ENCODE measurements at places on chromosomes 7 and 10. TPM values are rescaled to one million over a fixed set of nuclear protein-coding genes. Genes with fewer than 3 reads are reported as not detected.

Gene VENTX
- total RNA-seq = not detected

Gene GSDME
- 25.0 TPM for total RNA-seq

Gene TMEM176B
- 0.26 TPM for total RNA-seq

Gene FLNC
- 364 TPM for total RNA-seq

Gene ITGB8
- total RNA-seq = 11.1 TPM

Gene UCMA
- total RNA-seq = not detected

Gene TEX36
- not detected for total RNA-seq

Gene GPNMB
- 0.91 TPM for total RNA-seq

Gene GTF2IRD2
- total RNA-seq = 5.3 TPM

Gene STEAP1B
- 1.1 TPM for total RNA-seq

Gene ANK3
- total RNA-seq = 21.1 TPM

Gene SFTPA1
- not detected for total RNA-seq

Gene RALA
- total RNA-seq = 68.6 TPM

Gene RET
- total RNA-seq = 0.79 TPM

Gene RTKN2
- total RNA-seq = 8.4 TPM

Gene COPG2
- 20.6 TPM for total RNA-seq

Gene C10orf62
- not detected for total RNA-seq

DNA sequence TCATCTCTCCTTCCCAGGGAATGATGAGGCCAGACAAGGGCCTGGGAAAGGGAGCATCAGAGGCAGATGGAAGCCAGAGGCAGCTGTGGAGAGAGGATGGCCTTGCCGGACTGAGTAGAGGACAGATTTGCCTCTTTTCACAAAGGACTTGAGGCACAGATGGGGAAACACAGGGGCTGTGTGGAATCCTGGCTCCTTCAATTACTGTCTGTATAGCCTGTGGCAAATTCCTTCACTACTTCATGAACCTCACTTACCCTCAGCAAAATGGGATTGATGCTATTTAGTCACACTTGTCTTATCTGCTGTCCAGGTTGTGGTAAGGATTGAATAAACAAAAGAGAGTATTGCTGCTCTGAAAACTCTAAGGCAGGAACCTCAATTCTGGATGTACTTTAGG lies 40.3 kb downstream of the SLC25A28 start:
- no peaks in the 10 kb centered on the region for H3K36me3 ChIP-seq
- H3K4me3 ChIP-seq = no peak overlapping the region
- H3K27ac ChIP-seq = no peak overlapping the region
- H3K4me1 ChIP-seq = no peaks in the 10 kb centered on the region
- no peak for DNase-seq
- H3K27me3 ChIP-seq = peaks cover 10% of the 10 kb centered on the region

DNA sequence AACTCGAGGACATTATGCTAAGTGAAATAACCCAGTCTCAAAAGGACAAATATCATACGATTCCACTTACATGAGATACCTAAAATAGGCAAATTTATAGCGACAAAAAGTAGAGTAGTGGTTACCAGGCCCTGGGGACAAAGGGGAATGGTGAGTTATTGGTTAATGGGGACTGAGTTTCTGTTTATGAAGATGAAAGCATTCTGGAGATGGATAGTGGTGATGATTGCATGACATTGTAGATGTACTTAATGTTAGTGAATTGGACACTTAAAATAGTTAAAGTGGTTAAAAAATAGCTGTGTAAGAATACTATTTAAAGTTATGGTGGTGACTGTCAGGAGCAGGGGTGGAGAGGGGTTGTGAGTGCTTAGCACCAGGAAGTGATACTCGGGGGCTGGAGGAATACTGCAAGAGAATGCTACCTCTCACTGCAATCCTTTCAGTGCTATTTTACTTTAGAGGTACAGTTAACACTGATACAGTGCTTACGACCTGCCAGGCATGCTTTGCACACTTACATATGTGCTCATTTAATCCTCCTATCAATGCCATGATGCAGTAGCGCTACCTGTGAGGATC lies 16.7 kb upstream of the TEX36 start:
- DNase-seq = no peak
- H3K4me1 ChIP-seq = no peaks in the 10 kb centered on the region
- no peak overlapping the region for H3K27ac ChIP-seq
- H3K36me3 ChIP-seq = no peaks in the 10 kb centered on the region
- no peak overlapping the region for H3K4me3 ChIP-seq

- no peak for DNase-seq
- H3K27ac ChIP-seq = no peak overlapping the region
- H3K36me3 ChIP-seq = no peaks in the 10 kb centered on the region
- H3K27me3 ChIP-seq = no peaks in the 10 kb centered on the region
- no peaks in the 10 kb centered on the region for H3K4me1 ChIP-seq
- no peak overlapping the region for H3K4me3 ChIP-seq
Measured at GRCh38 chr10:129771024-129771423, 193.1 kb downstream of the EBF3 start.

DNA sequence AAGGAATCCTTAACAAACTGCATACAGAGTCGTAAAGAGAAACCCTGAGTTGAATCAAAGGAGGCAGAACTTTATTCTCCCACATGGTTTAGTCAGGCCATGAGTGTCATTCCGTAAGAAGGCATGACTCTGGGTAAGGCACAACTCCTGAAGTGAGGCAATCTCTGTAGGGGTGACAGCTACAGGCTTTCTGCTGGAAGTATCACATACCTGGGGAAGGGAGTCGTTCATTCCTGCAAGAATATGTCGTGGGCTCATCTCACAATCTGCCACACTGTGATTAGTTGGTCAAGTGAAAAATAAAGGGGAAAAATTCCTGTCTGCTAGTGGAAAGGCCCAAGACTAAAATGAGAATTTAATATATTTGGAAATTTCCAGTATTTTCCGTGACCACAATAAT lies 392.6 kb downstream of the POM121L12 start:
- H3K27me3 ChIP-seq = no peaks in the 10 kb centered on the region
- no peaks in the 10 kb centered on the region for H3K36me3 ChIP-seq
- H3K27ac ChIP-seq = no peak overlapping the region
- H3K4me1 ChIP-seq = no peaks in the 10 kb centered on the region
- H3K4me3 ChIP-seq = no peak overlapping the region

- no peak for DNase-seq
- no peak overlapping the region for H3K27ac ChIP-seq
- H3K27me3 ChIP-seq = peaks cover 22% of the 10 kb centered on the region
- H3K4me3 ChIP-seq = no peak overlapping the region
- H3K4me1 ChIP-seq = no peaks in the 10 kb centered on the region
Measured at GRCh38 chr10:97134110-97134509, 51.6 kb downstream of the SLIT1 start.

DNA sequence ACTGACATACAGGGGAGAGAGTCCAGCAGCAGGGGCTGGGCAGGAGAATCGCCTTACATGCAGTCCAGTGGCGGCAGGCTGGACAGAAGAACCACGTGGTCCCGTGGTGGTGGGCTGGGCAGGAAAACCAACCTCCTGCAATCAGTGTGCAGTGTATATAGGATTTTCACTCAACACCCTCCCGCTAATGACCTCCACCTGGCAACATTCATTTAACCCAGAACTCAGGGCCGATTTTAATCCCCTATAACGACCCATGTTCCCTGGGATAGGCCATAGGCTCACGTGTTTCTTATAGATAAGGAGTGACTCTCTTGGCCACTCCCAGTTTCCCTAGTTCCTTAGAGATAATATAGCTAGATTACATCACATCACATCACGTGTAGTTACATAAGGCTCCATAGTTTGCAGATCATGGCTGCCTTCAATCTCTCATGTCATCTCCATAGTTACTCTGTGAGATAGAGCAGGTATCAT lies 19.4 kb downstream of the MTURN start:
- no peaks in the 10 kb centered on the region for H3K4me1 ChIP-seq
- H3K36me3 ChIP-seq = peaks cover 3% of the 10 kb centered on the region
- DNase-seq = no peak
- no peak overlapping the region for H3K4me3 ChIP-seq
- no peak overlapping the region for H3K27ac ChIP-seq
- H3K27me3 ChIP-seq = no peaks in the 10 kb centered on the region

DNA sequence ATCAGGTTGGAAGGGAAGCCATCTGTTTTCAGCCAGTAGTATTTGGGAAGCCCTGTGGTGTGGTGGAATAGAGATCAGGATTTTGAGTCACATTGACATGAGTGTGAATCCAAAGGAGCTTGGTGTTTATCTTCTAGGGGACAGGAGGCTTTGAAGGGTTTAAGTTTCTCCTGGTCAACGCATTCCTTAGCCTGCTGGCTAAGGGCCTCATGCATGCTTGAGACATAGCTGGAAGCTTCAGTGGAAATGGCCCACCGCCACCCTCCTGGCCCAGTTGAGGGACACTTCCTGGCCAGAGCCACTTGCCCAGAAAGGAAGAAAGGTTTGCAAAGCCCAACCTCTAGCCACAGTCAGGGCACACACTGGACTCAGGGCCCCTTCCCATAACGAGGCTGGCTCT lies 70.9 kb downstream of the CDK1 start:
- H3K36me3 ChIP-seq = no peaks in the 10 kb centered on the region
- no peak overlapping the region for H3K4me3 ChIP-seq
- peaks cover 10% of the 10 kb centered on the region for H3K4me1 ChIP-seq
- H3K27me3 ChIP-seq = no peaks in the 10 kb centered on the region
- H3K27ac ChIP-seq = no peak overlapping the region

DNA sequence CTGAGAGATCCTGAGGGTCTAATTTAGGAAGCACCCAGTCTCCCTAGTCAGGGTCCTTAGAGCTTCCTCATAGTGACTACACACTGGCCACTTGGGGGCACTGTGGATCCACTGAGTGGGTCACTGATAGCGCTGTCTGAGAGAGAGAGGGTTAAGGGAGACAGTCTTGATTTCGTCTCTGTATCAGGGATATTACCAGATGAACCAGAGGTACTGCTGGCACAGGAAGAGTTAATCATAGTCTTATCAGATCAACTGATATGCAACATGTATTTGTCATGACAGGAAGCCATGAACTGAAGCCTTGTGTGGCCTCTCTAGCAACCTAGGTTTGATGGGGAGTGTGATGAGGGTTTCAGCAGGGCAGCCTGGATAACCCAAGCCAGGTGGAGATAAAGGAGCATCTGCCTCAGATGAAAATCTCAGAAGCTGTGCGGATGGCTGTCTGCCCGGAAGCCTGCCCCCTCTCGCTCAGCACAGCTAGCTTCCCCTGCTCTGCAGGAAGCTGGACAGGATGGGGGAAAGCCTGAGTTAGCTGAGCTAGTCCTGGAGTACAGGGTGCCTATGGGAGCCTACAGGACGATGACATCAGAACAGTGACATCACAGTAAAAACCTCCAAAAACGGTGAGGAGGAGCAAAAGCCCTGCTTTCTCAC lies 214.0 kb upstream of the PRSS1 start:
- peaks cover 23% of the 10 kb centered on the region for H3K4me1 ChIP-seq
- H3K36me3 ChIP-seq = no peaks in the 10 kb centered on the region
- peak overlapping the region; percentile 15 for H3K27ac ChIP-seq
- H3K27me3 ChIP-seq = no peaks in the 10 kb centered on the region
- peak overlapping the region; percentile 14 for H3K4me3 ChIP-seq

- H3K36me3 ChIP-seq = no peaks in the 10 kb centered on the region
- no peaks in the 10 kb centered on the region for H3K27me3 ChIP-seq
- no peaks in the 10 kb centered on the region for H3K4me1 ChIP-seq
Measured at GRCh38 chr7:98024075-98024474, 34.1 kb upstream of the OCM2 start.

- H3K36me3 ChIP-seq = no peaks in the 10 kb centered on the region
- no peak for DNase-seq
- H3K27me3 ChIP-seq = no peaks in the 10 kb centered on the region
- no peak overlapping the region for H3K27ac ChIP-seq
- no peak overlapping the region for H3K4me3 ChIP-seq
- H3K4me1 ChIP-seq = no peaks in the 10 kb centered on the region
Measured at GRCh38 chr10:111116211-111116610, 39.4 kb downstream of the ADRA2A start.

- H3K27ac ChIP-seq = no peak overlapping the region
- DNase-seq = no peak
- peaks cover 11% of the 10 kb centered on the region for H3K4me1 ChIP-seq
- H3K4me3 ChIP-seq = no peak overlapping the region
Measured at GRCh38 chr7:102155821-102156441, 130.7 kb upstream of the SH2B2 start.

- no peaks in the 10 kb centered on the region for H3K27me3 ChIP-seq
- peaks cover 9% of the 10 kb centered on the region for H3K36me3 ChIP-seq
- DNase-seq = peak; percentile 67
- H3K27ac ChIP-seq = peak within 1 kb of the TSS; percentile 81
- H3K4me3 ChIP-seq = peak within 1 kb of the TSS; percentile 75
- peaks cover 16% of the 10 kb centered on the region for H3K4me1 ChIP-seq
Measured at GRCh38 chr7:93921607-93922566, at the start of gene GNG11. GNG11 (plus strand) TSS chr7:93921735; CDS start chr7:93922138, 403 bp downstream.

- no peak overlapping the region for H3K27ac ChIP-seq
- H3K36me3 ChIP-seq = no peaks in the 10 kb centered on the region
- no peak overlapping the region for H3K4me3 ChIP-seq
- H3K27me3 ChIP-seq = no peaks in the 10 kb centered on the region
- H3K4me1 ChIP-seq = no peaks in the 10 kb centered on the region
Measured at GRCh38 chr7:25907731-25908130, 244.3 kb upstream of the NFE2L3 start.

DNA sequence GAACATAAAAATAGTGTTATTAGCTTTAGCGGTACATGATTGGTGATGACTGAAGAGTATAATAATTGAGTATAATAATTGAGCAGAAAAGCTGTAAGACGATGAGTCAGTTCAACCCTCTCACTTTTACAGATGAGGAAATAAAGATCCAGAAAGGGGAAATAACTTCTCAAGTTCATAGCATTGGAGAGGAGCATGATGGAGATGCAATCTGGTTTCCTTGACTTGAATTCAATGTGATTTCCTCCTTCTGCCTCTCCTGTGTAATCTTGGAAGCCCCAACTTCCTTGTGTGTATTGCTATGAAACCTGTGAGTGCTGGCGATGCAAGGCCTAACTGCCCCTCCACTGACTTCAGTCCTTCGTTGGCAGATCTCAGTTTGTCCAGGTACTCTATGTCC lies 265.1 kb downstream of the LRMDA start:
- no peaks in the 10 kb centered on the region for H3K36me3 ChIP-seq
- no peak for DNase-seq
- no peaks in the 10 kb centered on the region for H3K4me1 ChIP-seq
- no peaks in the 10 kb centered on the region for H3K27me3 ChIP-seq
- no peak overlapping the region for H3K4me3 ChIP-seq
- H3K27ac ChIP-seq = no peak overlapping the region
